ENCODE measurements at places on chromosomes 3 and 15. TPM values are rescaled to one million over a fixed set of nuclear protein-coding genes. Genes with fewer than 3 reads are reported as not detected.
A peak's percentile ranks its signal among the peaks of the same experiment; 100 is the strongest.

DNA sequence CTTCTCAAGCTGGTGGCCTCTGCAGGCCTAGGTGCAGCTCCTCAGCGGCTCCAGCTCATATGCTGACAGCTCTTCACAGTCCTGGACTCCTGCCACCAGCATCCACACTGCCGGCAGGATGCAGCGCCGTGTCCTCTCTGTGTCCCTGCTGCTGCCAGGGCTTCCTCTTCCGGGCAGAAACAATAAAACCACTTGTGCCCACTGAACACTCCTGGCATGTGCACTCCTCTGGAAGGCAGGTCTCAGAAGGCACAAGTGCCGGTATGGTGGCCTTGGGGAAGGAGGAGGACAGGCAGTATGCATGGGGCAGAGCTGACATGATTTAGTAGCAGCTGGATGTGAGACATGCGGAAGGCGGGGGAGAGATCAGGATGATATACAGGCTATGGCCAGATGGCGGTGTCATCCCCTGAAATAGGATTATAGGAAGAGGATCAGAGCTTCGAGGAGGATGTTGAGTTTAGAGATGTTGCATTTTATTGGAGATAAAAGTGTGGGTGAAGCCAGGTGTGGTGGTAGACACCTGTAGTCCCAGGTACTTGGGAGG, 7.5 kb upstream of the MAN2A2 start:
- no peaks in the 10 kb centered on the region for H3K4me1 ChIP-seq
- H3K27me3 ChIP-seq = no peaks in the 10 kb centered on the region
- H3K4me3 ChIP-seq = no peak overlapping the region
- H3K27ac ChIP-seq = no peak overlapping the region

DNA sequence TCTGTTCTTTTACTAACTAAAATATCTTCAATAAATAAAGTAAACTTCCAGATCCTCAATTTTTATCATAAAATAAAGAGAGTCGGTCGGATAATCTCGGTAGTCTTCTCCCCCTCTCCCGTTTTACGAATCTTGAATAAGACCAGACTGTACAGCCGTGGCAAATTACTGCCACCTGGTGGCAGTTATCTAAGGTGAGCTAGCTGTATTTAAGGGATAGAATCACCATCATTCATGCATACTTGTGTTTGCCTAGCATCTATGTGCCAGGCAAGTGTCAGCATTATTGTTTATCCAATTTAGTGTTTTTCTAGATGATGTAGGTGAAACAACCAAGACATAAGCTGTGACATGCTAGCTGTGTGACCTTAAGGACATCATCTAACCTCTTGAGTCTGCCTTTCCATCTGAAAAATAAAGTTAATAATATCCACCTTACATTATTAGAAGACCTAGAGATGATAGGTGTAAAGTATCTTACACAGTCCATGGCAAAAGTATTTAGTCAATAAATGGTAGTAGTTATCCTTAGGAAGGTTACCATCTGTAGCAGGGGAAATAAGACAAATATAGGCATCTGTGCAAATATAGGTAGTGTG, 21.3 kb downstream of the DUT start:
- no peaks in the 10 kb centered on the region for H3K27me3 ChIP-seq
- no peaks in the 10 kb centered on the region for H3K36me3 ChIP-seq
- H3K4me3 ChIP-seq = no peak overlapping the region
- no peak for DNase-seq
- H3K4me1 ChIP-seq = no peaks in the 10 kb centered on the region
- no peak overlapping the region for H3K27ac ChIP-seq

DNA sequence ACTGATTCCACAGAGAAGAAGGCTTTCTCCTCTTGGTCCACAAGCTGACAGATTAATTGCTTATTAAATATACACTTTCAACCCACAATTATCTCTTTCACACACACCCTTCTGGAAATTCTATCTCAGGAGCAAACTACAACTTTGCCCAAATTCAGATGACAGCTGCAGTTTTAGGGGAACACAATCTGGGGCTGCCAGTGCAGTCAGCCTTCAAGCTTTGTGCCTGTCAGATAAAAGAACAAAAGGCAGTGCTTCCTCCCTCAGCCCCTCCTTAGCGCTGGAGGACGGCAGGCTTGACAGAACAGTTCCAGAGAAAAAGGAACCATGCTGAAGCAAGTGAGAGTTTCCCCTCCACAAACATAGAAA, 99.6 kb downstream of the TMCC1 start:
- no peak overlapping the region for H3K4me3 ChIP-seq
- no peaks in the 10 kb centered on the region for H3K36me3 ChIP-seq
- H3K27ac ChIP-seq = no peak overlapping the region
- H3K27me3 ChIP-seq = no peaks in the 10 kb centered on the region

GRCh38 chr3:13506680-13507079, 26.6 kb downstream of the HDAC11 start:
- no peaks in the 10 kb centered on the region for H3K36me3 ChIP-seq
- no peak for DNase-seq
- H3K4me1 ChIP-seq = no peaks in the 10 kb centered on the region
- no peak overlapping the region for H3K4me3 ChIP-seq

- H3K36me3 ChIP-seq = no peaks in the 10 kb centered on the region
- no peaks in the 10 kb centered on the region for H3K27me3 ChIP-seq
- H3K4me3 ChIP-seq = no peak overlapping the region
- DNase-seq = no peak
Observed at GRCh38 chr3:57043518-57043917, 16.9 kb upstream of the SPATA12 start.

- no peaks in the 10 kb centered on the region for H3K27me3 ChIP-seq
- H3K27ac ChIP-seq = no peak overlapping the region
- H3K4me3 ChIP-seq = no peak overlapping the region
- no peak for DNase-seq
Observed at GRCh38 chr3:179565496-179565895, 2.8 kb downstream of the ACTL6A start.

GRCh38 chr3:62843508-62843907, 31.7 kb downstream of the CADPS start:
- H3K4me3 ChIP-seq = no peak overlapping the region
- H3K36me3 ChIP-seq = no peaks in the 10 kb centered on the region
- no peaks in the 10 kb centered on the region for H3K27me3 ChIP-seq
- no peak overlapping the region for H3K27ac ChIP-seq
- H3K4me1 ChIP-seq = no peaks in the 10 kb centered on the region

DNA sequence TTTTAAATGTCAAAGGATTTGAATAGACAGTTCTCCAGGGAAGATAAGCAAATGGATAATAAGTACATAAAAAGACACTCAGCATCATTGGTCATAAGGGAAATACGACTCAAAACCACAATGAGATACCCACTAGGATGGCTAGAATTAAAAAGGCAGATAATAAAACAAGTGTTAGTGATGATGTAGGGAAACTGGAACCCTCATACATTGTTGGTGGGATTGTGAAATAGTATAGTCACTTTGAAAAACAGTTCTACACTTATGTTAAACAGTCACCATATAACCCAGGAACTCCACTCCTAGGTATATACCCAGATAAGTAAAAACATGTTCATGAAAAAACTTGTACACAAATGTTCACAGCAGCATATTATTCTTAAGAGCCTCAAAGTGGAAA, 72.5 kb downstream of the GPR156 start:
- no peaks in the 10 kb centered on the region for H3K36me3 ChIP-seq
- H3K4me3 ChIP-seq = no peak overlapping the region
- DNase-seq = no peak

DNA sequence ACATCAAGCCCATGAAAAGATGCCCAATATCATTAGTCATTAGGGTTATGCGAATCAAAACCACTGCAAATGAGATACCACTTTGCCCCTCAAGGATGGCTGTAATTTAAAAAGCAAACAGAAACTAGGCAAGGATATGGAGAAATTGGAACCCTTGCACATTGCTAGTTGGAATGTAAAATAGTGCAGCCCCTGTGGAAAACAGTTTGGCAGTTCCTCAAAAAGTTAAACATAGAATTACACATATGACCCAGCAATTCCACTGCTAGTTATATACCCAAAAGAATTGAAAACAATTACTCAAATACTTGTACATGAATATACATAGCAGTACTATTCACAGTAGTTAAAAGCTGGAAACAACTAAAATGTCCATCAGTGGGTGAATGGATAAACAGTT, 186.8 kb upstream of the CGNL1 start:
- no peaks in the 10 kb centered on the region for H3K36me3 ChIP-seq
- no peaks in the 10 kb centered on the region for H3K4me1 ChIP-seq
- no peak overlapping the region for H3K27ac ChIP-seq
- H3K4me3 ChIP-seq = no peak overlapping the region

- DNase-seq = no peak
- no peaks in the 10 kb centered on the region for H3K27me3 ChIP-seq
- no peak overlapping the region for H3K4me3 ChIP-seq
- no peaks in the 10 kb centered on the region for H3K4me1 ChIP-seq
- H3K36me3 ChIP-seq = no peaks in the 10 kb centered on the region
Observed at GRCh38 chr3:189573004-189573403, 58.2 kb upstream of the TP63 start.

DNA sequence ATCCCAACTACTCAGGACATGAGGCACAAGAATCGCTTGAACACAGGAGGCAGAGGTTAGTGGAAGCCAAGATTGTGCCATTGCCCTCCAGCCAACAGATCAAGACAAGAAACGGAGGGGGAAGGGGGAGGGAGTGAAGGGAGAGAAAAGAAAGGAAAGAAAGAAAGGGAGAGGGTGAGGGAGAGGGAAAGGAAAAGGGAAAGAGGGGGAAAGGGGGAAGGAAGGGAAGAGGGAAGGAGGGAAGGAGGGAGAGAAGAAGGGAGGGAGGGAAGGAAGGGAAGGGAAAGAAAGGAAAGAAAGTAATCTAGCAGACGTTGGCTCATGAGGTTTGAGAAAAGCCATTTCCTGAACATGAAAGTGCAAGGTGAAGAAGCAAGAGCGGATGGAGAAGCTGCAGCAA, 53.1 kb upstream of the SETMAR start:
- H3K27me3 ChIP-seq = no peaks in the 10 kb centered on the region
- H3K36me3 ChIP-seq = no peaks in the 10 kb centered on the region
- no peak for DNase-seq
- H3K27ac ChIP-seq = no peak overlapping the region
- H3K4me1 ChIP-seq = no peaks in the 10 kb centered on the region

- H3K36me3 ChIP-seq = no peaks in the 10 kb centered on the region
- H3K27me3 ChIP-seq = no peaks in the 10 kb centered on the region
- H3K4me1 ChIP-seq = no peaks in the 10 kb centered on the region
- no peak overlapping the region for H3K27ac ChIP-seq
- H3K4me3 ChIP-seq = no peak overlapping the region
- no peak for DNase-seq
Observed at GRCh38 chr3:80307844-80308243, 540.0 kb upstream of the ROBO1 start.

DNA sequence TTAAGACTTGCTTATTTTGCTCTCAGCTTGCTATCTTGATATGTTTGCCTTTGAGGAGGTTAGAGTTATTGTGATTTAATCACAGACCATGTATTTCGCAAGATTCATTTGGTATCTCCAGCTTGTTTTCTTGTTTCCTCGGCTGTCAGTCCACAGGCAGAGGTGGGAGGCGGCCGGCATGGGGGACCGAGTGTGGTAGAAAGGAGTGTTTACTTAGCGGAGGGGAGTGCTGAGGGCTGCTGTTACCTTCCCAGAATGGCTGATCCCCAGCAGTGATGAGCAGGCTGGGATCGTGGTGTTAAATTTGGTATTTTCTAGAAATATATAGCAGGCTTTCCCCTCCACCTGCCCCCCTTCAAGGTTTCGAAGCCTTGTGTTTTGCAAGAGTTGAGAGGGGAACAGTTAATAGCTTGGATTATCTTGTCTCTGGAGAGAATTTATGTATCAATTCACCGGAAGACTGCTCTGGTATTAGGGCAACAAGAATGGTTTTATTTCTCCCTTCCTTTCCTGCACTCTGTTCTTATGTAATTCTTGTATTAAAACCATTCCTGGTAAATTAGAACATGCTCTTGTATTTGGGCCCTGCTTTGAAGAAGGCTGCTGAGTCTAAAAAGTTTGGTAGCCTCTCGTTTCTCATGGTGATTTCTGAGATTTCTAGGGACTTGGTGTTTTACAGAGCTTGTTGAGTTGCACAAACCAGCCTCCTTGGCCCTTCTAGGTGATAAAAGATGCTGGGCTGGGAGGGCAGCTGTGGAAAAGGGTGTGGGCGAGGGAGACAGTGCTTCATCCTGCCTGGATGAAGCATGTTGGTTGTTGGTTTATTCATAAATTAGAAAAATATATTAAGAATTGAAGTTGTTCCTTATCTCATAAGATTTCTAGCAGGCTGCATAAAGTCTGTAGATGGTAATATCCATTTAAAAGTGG, 151.4 kb downstream of the IGF1R start:
- H3K4me1 ChIP-seq = peaks cover 29% of the 10 kb centered on the region
- DNase-seq = no peak
- H3K27ac ChIP-seq = peak overlapping the region; percentile 40
- H3K4me3 ChIP-seq = no peak overlapping the region
- no peaks in the 10 kb centered on the region for H3K27me3 ChIP-seq

DNA sequence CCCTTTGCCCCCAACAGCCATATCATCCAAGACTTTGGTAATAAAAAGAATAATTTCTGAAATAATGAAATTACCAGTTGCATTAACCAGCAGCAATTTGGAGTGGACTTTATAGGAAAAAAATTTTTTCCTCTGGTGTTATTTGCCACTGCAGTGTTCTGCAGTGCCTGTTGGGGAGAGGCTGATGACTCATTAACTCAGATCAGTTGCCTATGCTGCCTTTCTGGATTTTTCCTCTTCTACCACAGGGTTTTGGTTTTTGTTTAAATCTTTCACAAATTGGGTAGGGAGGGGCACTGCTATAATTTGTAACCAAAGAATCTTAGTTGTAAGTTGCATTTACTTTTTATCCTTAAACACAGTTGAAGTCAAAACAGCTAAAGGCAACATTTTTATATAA, 22.7 kb downstream of the ATP6V1A start:
- H3K27ac ChIP-seq = peak overlapping the region; percentile 22
- peaks cover 4% of the 10 kb centered on the region for H3K4me1 ChIP-seq
- no peak for DNase-seq
- H3K4me3 ChIP-seq = no peak overlapping the region
- no peaks in the 10 kb centered on the region for H3K36me3 ChIP-seq

- peaks cover 2% of the 10 kb centered on the region for H3K4me1 ChIP-seq
- H3K27ac ChIP-seq = no peak within 1 kb of the TSS
- no peak within 1 kb of the TSS for H3K4me3 ChIP-seq
- peaks cover 4% of the 10 kb centered on the region for H3K36me3 ChIP-seq
Observed at GRCh38 chr3:12545473-12545791, at the start of gene MKRN2OS. Gene MKRN2OS (minus strand): TSS chr3:12545499. CDS start chr3:12545464, 35 bp downstream.

- H3K27ac ChIP-seq = no peak overlapping the region
- no peaks in the 10 kb centered on the region for H3K36me3 ChIP-seq
- no peaks in the 10 kb centered on the region for H3K27me3 ChIP-seq
- no peak overlapping the region for H3K4me3 ChIP-seq
Observed at GRCh38 chr3:178915365-178915764, 156.2 kb downstream of the ZMAT3 start.

- peaks cover 19% of the 10 kb centered on the region for H3K36me3 ChIP-seq
- H3K4me1 ChIP-seq = no peaks in the 10 kb centered on the region
- H3K4me3 ChIP-seq = peak overlapping the region; percentile 71
- peak overlapping the region; percentile 95 for H3K27ac ChIP-seq
Observed at GRCh38 chr3:127671523-127672428, 976 bp upstream of the ABTB1 start.

- H3K4me3 ChIP-seq = no peak overlapping the region
- peaks cover 56% of the 10 kb centered on the region for H3K36me3 ChIP-seq
- DNase-seq = no peak
- H3K4me1 ChIP-seq = no peaks in the 10 kb centered on the region
Observed at GRCh38 chr3:142081178-142081577, 68.2 kb downstream of the TFDP2 start.

The VWA5B2 gene
- total RNA-seq = 0.22 TPM

The KBTBD13 gene
- total RNA-seq = not detected

The IL5RA gene
- total RNA-seq = not detected

The LTF gene
- total RNA-seq = 0.42 TPM

The TOPAZ1 gene
- not detected for total RNA-seq

The FAM3D gene
- total RNA-seq = not detected

The GLDN gene
- 83.7 TPM for total RNA-seq

The GOLGA6B gene
- not detected for total RNA-seq
